Lung microvascular endothelial cell (primary cell): ENCODE measurements at places on chromosomes 11 and 22. TPM values are rescaled to one million over a fixed set of nuclear protein-coding genes. Genes with fewer than 3 reads are reported as not detected.

DNA sequence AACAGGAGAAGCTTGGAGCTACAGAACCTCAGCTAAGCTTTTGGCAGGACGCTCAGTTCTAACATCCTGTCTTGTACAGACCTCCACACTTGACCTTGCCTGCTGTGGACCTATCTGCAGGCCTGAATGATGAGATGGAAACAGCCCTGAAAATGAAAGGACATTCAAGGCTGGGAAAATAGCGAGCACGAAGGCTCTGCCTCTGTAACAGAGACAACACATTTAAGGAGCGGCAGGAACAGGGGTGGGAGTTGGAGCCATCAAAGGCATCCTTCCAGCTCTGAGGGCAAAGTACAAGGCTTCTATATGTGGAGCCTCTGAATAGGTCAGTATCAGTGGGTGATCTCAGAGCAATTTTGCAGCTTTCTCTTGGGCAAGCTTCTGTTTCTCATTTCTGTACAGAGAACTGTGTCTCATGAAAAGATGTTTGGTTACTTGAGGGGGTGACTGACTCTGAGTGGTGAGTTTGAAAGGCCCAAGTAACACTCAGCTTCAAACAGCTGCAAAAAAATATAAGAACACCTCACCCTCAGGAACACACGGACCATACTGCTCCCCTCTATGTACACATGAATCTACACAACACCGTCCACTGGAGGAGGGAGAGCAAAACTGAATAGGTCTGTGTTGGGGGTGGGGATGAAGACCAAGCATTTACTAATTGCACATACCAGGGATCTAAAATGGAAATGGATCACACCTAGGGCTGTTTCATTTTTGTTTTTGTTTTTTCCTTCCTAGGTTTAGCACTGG lies 101.6 kb downstream of the CCDC81 start:
- peak; percentile 66 for DNase-seq

The ADM2 gene
- total RNA-seq: 0.22 and 0.99 TPM in 2 replicates

The TMEM121B gene
- under 0.01 TPM in 2 replicates for total RNA-seq

- DNase-seq: no peak
These were observed 606 bp downstream of the RASSF7 start for GRCh38 chr11:561148-562003.

- peak; percentile 51 for DNase-seq
These were observed 16.3 kb upstream of the CYP2R1 start for GRCh38 chr11:14908214-14908880.

- DNase-seq: peak; percentile 39
These were observed 11.7 kb downstream of the CRELD2 start for GRCh38 chr22:49929994-49930575.

The NFAM1 gene
- not detected in 2 replicates for total RNA-seq

DNA sequence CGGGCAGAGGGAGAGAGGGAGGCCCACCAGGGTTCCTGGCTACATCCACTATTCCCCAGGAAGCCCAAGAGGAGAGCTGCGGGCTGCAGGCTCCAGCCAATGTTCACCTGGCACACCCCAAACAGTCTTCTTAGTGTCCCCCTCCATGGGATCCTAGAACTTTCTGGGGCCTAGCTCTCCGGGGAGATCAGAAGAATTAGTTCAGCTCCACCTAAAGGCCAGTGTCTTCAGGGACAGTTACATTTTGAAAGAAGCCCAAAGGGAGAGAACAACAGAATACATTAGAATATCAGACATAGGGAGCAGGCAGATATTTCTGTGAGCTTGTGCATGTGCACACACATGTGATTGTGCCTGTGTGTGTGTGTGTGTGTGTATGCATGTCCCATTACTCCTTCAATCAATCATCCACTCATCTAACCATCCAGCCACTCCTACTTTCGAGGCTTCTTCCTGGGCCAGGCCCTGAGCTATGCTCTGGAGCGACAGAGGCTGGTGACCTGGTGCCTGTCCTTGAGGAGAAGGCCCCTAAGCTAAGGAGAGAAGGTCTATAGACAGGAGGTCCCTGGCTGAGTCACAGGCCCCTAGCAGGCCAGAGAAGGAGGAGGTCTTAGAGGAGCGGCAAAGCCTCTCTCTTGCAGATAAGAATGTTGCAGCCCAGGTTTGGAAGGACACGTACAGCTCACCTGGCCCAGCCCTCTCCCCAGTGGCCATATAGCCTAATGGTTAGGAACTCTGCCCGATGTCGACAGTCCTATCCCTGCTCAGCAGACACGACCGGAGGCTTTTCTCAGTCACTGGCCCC lies 165.5 kb downstream of the DSCAML1 start:
- DNase-seq: no peak

- DNase-seq: no peak
These were observed 444.3 kb upstream of the B3GAT1 start for GRCh38 chr11:134856056-134856971.

The OR9I1 gene
- total RNA-seq: not detected in 2 replicates

DNA sequence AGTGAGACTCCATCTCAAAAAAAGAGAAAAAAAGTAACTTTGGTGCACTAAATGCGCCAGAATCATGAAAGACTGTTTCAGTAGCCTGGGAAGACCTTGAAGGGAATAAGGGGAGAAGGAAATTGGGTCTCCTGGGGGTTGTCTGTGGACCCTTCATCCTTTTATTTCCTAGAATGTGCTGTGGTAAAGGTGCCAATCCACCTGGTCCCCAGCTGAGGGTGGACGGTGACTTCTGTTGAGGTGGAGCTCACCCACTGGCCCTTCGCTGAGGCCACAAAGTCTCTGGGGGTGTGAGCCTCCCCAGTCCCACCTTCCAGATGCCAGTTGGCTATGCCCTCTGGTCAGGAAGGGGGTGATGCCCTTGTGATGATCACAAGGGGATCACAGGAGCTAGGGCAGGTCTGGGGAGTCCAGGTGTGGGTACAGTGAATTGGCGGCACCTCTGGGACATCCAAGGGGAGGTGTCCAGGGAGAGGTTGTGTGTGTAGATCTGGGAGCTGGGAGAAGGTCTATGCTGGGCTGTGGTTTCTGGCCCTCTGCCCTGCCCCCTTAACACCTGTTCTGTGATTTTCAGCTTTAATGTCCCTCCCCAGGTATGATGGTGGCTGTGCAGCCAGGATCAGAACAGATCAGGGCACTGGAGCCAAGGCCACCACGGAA lies 34.2 kb upstream of the LMO1 start:
- no peak for DNase-seq

DNA sequence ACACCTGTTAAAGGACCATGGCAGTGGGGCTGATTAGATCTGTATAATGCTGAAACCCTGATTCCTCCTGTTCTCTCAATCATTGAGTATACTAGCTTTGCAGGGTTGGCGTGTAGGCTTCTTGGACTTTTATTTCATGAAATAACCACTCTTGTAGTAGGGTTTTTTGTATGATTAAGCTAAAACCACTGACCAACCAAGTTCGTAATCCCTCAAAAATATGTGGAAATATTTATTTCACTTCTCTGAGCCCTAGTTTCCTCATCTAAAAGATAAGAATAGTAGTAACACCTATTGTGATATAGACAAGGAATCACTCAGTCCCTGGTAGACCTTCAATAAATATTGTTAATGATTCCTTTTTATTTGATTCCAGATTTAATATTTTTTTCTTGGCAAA lies 4.2 kb downstream of the API5 start:
- DNase-seq: no peak

DNA sequence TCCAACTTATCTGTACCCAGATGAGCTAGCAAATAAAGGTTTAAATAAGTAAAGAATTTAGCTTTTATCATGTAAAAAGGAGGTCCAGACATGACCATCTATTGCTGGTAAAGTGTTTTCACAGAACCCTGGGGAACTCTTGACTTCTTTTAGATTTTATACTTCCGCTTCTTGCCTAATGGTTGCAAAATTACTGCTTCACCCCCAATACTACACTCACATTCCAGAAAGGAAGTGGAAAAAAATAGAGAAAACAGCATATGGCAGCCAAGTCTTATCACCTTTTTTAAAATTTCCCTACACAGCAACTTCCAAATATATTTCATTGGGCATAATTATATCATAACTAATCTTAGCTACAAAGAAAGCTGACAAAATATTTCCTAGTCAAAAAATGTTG lies 12.1 kb downstream of the BBOX1 start:
- DNase-seq: no peak

GRCh38 chr11:81644239-81644840 lies 1089.3 kb downstream of the FAM181B start:
- DNase-seq: peak; percentile 46

- DNase-seq: no peak
These were observed 368.6 kb downstream of the TBC1D22A start for GRCh38 chr22:47130883-47131631.

The RAB36 gene
- total RNA-seq: 0.20 and 0.44 TPM in 2 replicates

The MYEOV gene
- 0.44 TPM in 1 of 2 replicates, not detected in the other for total RNA-seq

GRCh38 chr22:23518376-23519187 lies 61.5 kb downstream of the IGLL1 start:
- no peak for DNase-seq

- no peak for DNase-seq
These were observed 72.7 kb downstream of the BRD1 start for GRCh38 chr22:49754696-49755630.

GRCh38 chr22:50674606-50675552 lies 2.3 kb downstream of the SHANK3 start:
- peak; percentile 46 for DNase-seq

- DNase-seq: no peak
These were observed 782 bp upstream of the TTC12 start for GRCh38 chr11:113313601-113314000.

DNA sequence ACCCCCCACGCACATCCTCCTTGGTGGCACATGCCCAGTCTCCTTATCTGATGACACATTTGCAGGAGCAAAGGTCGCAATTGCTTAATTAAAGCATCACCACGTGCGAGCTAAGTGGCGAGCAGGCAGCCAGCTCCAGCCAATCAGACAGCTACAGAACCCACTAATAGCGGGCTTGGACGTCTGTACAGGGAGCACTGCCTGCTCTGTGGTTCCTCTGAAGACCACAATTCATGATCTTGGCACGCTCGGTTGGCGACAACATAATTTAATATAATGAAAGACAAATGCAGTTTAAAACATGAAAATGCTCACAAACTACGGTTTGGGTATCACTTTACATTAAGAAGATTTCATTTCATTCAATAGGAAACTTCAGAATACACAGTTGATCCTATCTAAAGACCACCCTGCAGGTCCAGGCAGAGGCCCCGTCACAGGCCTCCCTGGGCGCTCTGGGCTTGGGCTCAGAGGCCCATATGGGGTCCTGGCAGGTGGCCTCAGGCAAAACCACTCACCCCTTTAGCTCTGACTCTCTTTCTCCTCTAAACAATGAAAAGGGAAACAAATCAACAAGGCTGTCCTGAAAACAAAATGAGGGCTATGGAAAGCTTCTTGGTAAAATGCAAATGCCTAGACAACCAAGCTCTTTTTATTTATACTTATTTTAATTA lies 10.4 kb downstream of the PACSIN2 start:
- no peak for DNase-seq
